Activated CD8-positive, alpha-beta memory T cell treated with anti-CD3 and anti-CD28 coated beads for 24 hours (primary cell): ENCODE measurements at places on chromosomes 6 and 20.
A peak's percentile ranks its signal among the peaks of the same experiment; 100 is the strongest.

GRCh38 chr6:45415788-45416518 is 38.2 kb upstream of the SUPT3H start:
- DNase-seq: no peak

- no peak for DNase-seq
Observed at GRCh38 chr6:31592396-31592771, 422 bp downstream of the NCR3 start.

- no peak for DNase-seq
Observed at GRCh38 chr6:34560366-34561226, 4.5 kb upstream of the SPDEF start.

GRCh38 chr6:37019065-37019450 is 13.6 kb downstream of the FGD2 start:
- no peak for DNase-seq

DNA sequence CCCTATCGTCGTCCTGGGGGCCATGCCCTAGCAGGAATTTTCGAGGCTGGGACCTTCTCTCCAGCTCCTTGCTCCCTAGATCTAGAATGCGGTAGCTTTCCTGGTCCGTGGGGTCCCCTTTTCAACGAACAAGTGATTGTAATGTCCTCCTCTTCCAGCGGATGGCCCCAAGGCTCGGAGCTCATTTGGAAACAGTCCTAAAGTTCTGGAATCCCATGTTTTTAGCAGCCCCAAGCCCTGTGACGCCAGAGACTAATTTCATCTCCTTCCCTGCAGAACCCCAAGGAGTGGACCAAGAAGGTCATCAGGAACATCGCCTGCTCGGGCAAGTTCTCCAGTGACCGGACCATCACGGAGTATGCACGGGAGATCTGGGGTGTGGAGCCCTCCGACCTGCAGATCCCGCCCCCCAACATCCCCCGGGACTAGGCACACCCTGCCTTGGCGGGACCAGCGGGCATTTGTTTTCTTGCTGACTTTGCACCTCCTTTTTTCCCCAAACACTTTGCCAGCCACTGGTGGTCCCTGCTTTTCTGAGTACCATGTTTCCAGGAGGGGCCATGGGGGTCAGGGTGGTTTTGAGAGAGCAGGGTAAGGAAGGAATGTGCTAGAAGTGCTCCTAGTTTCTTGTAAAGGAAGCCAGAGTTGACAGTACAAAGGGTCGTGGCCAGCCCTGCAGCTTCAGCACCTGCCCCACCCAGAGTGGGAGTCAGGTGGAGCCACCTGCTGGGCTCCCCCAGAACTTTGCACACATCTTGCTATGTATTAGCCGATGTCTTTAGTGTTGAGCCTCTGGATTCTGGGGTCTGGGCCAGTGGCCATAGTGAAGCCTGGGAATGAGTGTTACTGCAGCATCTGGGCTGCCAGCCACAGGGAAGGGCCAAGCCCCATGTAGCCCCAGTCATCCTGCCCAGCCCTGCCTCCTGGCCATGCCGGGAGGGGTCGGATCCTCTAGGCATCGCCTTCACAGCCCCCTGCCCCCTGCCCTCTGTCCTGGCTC is 48.5 kb downstream of the PYGB start:
- DNase-seq: no peak

DNA sequence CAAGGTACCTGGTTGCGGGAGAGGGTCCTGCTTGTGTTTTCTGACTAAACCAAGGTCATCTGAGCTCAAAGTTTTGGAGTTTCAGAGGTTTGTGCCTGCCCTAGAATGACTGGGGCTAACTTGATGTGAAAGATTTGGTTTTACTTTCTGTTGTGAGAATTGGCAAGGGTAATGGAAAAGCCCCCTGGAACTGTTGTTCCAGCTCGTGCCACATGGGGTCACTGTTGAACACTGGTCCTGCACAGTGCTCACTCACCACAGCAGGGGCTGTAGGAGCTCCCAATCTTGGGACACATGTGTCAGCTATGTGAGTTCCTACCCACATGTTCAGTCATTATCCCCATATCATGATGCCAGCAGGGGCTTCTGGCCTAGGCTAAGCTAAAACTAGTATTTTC is 6.5 kb downstream of the TGM6 start:
- DNase-seq: peak; percentile 77

DNA sequence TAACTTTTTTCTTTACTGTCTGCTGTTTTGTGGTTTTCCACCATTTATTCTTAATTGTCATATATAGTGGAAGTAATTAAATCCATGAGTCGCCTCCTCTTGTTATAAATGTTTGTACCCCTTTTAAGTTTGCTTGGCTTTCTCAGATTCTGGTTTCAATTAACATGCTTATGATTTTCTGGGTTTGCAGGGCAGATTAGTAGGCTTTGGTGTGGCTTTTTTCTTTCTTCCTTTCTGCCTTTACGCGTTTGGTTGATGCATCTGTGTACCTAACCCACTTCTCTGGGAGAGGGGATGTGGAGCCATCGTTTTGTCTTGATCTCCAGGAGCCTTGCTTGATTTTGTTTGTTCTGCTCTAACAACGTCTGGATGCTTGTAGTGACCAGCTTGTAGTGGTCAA is 100.4 kb downstream of the JARID2 start:
- no peak for DNase-seq

GRCh38 chr6:34476921-34477320 is 11.0 kb downstream of the PACSIN1 start:
- no peak for DNase-seq

DNA sequence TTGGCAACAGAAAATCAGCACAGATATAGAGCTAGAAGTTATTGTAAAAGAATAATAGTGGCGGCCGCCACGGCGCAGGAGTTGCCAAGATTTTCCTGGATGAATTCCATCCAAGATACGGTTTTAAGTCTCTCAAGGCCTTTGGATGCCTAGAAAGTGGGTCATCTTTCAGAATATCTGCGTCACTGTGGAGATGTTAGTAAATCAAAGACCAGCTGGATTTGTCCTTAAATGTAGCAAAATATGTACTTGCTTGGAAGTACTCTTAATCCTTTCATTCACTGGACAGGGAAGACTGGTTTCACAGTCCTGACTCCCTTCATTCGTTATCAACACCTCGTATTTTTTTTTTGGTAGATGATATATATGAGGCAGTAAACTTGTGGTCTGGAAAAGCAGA is 83.0 kb downstream of the SLC22A3 start:
- DNase-seq: no peak

DNA sequence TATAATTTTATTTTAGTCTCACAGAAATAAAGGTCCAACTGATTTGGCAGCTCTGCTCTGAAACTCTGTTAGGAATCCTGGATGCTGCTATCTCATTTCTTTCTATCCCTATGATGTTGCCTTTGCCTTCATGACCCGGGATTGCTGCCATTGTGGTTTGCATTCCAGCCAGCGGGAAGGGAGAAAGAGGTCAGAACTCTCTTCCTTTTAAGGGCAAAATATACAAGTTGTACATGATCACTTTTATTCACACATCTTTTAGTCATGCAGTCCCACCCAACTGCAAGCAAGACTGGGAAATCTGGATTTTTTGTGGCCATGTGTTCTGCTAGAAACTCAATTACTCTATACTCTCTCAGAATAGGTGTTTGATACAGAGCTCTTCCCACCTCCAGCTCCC is 263.1 kb upstream of the ZFP64 start:
- DNase-seq: no peak

- DNase-seq: no peak
Observed at GRCh38 chr6:50049829-50050228, at the start of gene DEFB112. DEFB112 (minus strand) TSS chr6:50049929; CDS start chr6:50049869, 60 bp downstream.

- DNase-seq: no peak
Observed at GRCh38 chr6:111922454-111923297, 49.4 kb upstream of the FYN start.

DNA sequence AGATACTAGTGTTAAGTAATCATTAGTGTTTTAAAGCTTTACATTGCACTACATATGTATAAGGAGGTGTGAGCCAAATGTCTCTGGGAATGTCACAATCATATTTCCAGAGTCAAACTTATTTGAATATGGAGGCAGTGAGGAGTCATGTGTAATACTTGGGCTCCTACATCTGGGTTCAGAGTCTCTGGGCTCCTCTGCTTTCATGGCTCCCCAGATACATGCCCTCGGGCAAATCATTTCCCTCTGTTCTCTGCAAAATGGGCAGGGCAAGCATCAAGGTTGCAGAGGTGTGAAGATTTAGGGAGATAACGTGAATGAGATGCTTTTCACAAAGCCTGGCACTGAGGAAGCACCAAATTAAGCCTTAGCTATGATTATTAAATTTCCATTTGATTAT is 138.3 kb upstream of the SGK1 start:
- DNase-seq: no peak

- no peak for DNase-seq
Observed at GRCh38 chr20:46232539-46232938, 75.8 kb downstream of the CDH22 start.

DNA sequence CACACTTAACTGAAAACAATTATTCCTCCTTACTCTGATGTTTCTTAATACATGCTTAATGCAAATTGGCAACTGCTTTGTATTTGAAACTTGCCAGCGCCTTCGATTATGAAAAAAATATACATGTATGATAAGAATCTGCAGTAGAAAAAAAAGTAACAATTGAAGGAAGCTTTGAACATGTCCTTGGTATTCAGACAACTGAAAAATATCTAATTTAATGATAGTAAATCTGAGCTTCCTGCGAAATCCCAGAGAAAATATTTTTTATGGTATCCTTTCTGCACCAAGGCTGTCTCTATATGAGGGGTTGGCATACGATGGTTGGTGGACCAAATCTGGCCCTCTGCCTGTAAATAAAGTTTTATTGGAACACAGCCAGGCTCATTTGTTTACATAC is 186.2 kb downstream of the HDGFL1 start:
- no peak for DNase-seq

DNA sequence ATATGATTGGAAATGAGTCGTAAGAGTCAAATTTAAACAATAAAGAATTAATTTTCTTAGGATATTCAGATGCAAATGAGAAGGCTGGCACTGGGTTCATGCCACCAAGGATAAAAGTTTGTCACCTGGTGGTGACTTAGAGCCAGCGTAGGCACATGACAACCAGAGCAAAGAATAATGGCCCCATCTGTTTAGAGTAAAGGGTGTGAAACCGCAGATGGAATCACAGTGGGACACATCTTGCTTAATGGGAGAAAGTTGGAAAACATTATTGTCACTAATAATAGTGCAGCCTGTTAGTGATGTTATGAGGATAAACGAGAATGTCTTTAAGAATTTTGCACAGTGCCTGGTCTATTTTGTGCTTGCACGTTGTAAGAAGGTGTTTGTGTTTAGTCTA is 727.8 kb downstream of the QKI start:
- DNase-seq: no peak

DNA sequence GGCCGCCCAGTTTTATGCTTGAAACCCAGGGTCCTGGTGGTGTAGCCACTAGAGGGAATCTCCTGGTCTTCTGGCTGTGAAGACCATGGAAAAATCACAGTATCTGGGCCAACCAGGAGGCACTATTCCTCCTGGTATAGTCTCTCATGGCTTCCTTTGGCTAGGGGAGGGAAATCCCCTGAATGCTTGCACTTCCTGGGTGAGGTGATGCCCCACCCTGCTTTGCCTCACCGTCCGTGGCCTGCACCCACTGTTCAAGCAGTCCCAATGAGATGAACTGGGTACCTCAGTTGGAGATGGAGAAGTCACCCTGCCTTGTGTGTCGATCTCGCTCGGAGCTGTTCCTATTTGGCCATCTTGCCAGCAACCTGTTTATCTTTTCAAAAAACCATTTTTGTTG is 10.1 kb upstream of the ZNF337 start:
- DNase-seq: no peak

- no peak for DNase-seq
Observed at GRCh38 chr6:21845018-21845417, 251.5 kb downstream of the SOX4 start.

GRCh38 chr6:119830494-119831295 is 481.1 kb upstream of the MAN1A1 start:
- DNase-seq: no peak

- DNase-seq: no peak
Observed at GRCh38 chr6:138307816-138308730, 69.6 kb upstream of the SMIM28 start.

DNA sequence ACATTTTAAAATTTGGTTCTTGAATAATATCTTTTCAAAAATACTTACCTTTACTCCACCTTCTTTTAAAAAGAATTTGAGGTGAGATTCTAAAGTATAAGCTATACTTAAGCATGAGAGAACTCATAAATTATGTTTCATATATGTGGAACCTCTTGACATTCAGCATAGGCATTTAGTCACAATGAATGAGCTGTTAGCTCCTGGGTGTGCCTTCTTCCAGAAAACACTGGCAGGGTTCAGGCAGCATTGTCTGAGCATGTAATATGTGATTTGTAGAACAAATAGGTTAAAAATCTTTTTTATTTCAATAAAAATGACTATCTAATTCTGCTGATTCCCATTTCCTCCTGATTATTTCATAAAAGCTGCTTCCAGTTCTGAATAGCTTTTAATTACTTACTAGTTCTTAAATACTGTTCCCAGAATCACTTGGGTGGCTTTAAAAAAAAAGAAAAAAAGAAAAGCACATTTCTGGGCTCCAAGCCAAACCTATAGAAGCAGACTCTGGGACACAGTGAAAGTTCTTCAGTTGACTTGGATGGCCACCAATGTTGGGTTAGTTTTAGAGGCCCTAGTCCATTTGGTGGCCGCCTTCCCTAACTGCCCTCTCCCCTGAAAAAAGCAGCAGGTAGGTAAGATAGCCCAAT is 20.2 kb downstream of the RNF8 start:
- no peak for DNase-seq

DNA sequence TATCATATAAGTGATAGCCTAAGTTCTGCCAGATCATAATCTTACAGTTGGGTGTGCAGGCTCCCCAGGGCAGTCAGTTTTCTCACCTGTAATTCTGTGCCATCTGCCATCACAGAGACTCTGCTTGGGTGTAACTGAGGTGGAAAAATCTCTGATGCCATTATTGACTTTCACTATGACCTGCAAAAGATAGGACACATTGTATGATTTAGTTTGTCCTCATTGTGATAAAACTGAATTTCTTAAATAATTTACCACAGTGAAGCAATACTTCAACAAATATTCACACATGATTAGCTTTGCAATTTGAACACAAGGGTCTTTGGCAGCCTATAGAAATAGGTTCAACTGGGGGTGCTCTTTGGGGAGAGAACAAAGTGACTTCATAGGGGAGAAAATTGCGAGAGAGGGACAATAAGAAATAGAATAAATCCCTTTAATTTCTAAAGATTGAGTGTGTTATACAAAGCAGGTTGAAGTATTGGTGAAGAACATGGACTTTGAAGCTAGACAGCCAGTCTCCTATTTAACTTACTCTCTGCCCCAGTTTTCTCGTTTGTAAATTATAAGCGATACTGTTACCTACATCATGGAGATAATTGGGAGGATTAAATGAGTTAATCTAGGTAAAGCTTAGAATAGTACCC is 27.3 kb downstream of the FAM229B start:
- no peak for DNase-seq
